NCI-H187 (cell line): ENCODE measurements at places on chromosomes 1 and 21.

GRCh38 chr1:10210841-10211804, 753 bp downstream of the KIF1B start:
- no peak for DNase-seq

- DNase-seq: peak; percentile 53
Observed at GRCh38 chr1:82161700-82162141, 361.0 kb downstream of the ADGRL2 start.

- DNase-seq: peak; percentile 13
Observed at GRCh38 chr1:14539953-14540563, 58.4 kb upstream of the KAZN start.

DNA sequence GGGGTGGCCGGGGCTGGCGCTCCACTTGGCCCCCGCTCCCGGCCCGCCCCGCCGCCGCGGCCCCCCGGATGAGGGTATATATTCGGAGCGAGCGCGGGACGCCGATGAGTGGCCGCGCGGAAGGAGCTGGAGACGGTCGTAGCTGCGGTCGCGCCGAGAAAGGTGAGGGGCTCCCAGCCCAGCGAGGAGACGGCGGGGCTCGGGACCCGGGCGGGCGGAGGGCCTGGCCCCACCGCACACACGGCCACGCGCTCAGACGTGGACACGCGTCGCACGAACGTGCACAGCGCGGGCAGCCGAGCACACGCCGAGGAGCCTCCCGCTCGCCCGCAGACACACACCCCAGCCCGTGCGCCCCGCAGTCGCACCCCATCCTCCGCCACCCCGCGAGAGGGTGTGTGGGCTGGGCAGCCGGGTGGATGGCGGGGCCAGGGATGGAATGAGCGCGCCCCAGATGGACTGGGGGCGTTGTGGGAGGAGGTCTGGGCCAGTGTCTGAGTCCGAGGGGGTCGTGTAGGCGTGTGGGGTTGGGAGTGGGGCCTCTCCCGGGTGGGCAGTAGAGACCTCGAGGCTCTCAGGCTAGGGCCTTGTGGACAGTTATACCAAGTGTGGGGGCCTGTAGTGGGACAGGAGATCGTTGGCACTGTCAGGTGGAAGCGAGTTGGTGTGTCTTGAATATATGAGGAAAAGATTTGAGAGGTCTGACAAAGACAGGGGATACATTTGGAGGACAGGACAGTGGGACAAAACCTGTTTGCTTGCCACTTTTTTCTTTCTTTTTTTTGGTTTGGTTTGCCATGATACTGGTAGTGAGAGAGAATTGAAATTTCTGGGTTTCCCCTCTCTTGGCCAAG, at the start of gene UAP1:
Gene UAP1, plus strand, starts transcription at position 107 of the 854 bp plus-strand sequence. CDS start 4,347 bp downstream, outside the sequence.
- no peak for DNase-seq

DNA sequence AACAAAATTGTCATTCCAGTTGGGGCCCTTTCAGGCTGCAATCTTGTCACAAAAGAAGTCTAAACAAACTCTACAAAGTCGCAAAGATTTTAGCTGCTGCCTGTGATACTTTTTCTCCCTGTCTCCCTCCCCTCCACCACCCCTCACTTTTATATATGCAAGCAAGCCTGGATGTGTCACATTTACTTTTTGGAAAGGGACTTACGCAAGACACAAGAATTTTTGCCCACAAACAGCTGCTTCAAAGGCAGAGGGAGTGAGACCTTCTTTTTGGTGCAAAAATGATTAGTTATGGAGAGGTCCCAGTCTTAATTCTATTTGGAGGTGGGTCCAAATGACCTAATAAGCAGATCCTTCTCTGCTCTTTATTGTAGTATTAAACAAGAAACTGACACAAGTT, 22.9 kb upstream of the RALGPS2 start:
- DNase-seq: no peak

GRCh38 chr21:35116777-35117176, 67.7 kb upstream of the RUNX1 start:
- DNase-seq: no peak

DNA sequence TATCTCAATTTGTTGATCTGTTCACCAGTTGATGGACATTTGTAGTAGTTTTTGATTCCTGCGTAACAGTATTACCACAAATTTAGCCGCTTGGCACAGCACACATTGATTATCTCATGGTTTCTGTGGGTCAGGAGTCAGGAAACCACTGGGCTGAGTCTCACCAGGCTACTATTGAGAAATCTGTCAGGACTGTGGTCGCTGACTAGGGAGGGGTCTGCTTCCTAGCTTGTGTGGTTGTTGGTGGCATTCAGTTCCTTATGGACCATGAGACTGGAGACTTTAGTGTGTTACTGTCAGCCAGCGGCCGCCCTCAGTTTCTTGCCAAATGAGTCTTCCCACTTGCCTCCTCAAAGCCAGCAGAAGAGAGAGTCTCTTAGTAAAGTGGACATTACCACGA, 9.8 kb downstream of the PEX14 start:
- DNase-seq: no peak
